ENCODE measurements at places on chromosomes 4 and X.

GRCh38 chrX:153719701-153720100, 4.5 kb downstream of the BCAP31 start:
- no peak for DNase-seq

DNA sequence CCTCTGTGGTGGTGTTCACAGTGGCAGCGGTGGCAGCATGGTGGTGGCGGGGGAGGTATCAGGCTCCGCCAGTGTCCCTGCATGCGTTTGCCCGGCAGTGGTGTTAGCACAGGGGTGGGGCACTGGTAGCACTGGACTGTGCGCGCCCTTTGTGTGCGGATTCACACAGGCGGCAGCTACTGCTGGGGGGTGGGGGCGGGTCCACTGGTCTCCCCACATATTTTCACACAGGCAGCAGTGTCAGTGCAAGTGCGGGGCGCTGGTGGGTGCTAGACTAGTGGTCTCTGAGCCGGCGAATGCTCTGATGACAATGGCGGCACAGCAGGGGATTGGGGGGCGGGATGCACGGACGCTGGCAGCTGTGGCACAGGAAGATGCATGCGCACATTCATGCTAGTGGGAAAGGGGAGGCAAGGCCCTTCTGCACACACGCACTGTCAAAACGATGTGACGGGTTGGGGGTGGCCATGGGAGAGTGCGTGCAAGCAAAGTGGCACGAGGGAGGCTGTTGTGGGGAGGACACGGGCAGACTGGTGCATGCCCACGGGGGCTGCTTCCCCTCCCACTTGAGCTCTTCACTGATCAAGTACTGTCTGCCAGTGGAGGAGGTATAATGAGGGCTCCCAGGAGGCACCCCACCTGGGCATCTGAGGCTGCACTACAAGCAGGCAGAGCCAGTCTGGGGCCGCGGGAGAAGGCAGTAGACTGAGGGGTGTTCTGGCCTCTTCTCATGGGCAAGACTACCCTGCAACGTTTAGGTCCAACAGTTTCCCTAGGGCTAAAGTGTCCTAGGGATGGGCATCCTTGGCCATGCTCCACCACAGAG, 53.0 kb downstream of the POF1B start:
- DNase-seq = no peak

- peak; percentile 70 for DNase-seq
Observed at GRCh38 chr4:86043755-86044592, 315.9 kb downstream of the MAPK10 start.

- DNase-seq = no peak
Observed at GRCh38 chr4:88938138-88938537, 118.8 kb downstream of the FAM13A start.

GRCh38 chr4:113504422-113504821, 257.1 kb downstream of the CAMK2D start:
- no peak for DNase-seq

DNA sequence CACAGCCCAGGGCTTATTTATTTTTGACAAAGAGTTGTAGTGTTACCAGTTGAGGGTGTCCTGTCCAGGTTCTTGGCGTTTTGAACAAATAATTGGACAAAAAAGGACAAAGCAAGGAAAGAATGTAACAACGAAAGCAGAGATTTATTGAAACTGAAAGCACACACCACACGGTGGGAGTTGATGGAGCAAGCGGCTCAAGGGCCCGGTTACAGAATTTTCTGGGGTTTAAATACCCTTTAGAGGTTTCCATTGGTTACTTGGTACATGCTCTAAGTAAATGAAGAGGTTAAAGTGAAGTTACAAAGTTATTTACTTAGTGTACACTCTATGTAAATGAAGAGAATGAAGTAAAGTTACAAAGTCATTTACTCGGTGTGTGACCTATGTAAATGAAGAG, 27.8 kb upstream of the OPHN1 start:
- DNase-seq = no peak

GRCh38 chrX:13791145-13791544, 25.7 kb downstream of the GPM6B start:
- DNase-seq = no peak

GRCh38 chr4:5040856-5041620, 10.2 kb upstream of the STK32B start:
- no peak for DNase-seq

DNA sequence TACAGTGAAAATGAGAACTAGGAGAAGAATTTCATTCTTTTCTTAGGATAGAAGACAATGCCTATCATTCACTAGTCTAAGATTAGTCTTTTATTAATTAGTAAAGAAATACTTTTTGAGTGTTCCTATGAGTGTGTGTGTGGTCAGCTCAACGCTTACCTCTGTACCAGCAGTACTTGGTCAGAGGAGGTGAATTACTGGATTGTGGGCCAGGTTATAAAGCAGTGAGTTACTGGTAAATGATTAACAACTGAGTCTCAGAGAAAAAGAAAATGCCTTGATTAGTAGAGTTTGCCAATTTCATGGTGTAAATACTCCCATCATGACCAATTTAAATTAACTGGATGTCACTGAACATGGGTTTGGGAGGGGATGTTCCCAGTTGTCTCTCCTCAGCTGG, 444.6 kb downstream of the STIM2 start:
- DNase-seq = peak; percentile 58

DNA sequence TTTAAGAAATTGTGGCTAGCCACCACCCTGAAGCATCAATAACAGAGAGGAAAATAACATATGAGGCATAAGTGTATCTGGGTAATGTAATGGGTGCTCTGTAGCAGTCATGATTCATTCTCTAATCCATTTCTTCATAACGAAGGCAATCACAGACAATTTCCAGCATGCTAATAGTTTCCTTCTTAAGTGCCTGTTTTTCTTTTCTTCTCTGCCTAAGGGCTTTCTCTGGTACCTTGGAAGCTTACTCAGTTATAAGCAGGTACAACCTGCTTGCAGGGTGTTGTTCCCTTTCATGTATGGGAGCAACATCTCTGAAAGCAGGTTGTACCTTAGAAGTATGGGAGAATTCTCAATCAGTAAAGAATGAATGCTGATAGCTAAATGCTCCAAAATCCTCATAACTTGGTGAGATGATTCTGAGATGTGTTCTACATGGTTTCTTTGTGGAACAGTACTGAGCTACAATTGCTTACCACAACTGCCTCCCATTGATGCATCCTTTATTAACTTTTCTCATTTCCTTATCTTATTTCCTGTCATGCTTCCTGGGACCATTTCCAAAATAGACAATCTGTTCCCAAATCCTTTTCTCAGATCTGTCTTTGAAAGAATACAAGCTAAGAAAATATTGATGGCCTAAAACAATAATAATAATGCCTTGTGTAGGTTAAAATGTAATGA, 247.6 kb downstream of the PAPSS1 start:
- no peak for DNase-seq

- DNase-seq = peak; percentile 91
Observed at GRCh38 chr4:118034053-118034785, at the start of gene NDST3. NDST3 (plus strand) TSS chr4:118034486; CDS start chr4:118053911, 19,425 bp downstream.

- peak; percentile 4 for DNase-seq
Observed at GRCh38 chrX:36019125-36019524, 99.6 kb downstream of the CFAP47 start.

DNA sequence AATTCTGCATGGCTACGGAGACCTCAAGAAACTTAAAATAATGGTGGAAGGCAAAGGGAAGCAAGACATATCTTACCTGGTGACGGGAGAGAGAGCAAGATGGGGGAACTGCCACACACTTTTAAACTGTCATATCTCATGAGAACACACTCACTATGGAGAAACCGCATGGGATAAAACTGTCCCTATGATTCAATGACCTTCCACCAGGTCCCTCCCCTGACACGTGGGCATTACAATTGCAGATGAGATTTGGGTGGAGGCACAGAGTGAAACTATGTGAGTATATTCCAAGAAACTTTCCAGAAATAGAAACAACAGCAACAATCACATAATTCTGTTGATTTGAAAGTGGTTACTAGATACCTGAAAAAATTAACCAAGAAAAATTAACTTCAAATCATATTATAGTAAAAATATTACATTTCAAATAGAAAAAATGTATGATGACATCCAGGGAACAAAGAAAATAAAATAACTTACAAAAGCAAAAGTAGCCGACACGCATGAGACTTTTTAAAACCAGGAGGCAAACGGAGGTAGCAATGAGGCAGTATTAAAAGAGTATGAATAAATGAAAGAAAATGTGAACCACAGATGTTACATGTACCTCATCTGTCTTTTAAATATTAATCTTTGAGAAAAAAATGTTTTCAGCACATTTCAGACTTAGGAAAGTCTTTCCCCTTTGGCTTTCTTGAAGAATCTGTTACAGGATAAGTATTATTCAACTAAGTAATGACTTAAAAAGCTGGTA, 879.5 kb downstream of the TECRL start:
- no peak for DNase-seq

- DNase-seq = peak; percentile 54
Observed at GRCh38 chr4:98092833-98093439, 50.3 kb downstream of the STPG2 start.

- DNase-seq = no peak
Observed at GRCh38 chr4:81827577-81828202, 356.0 kb upstream of the RASGEF1B start.

GRCh38 chr4:150323406-150324325, 245.4 kb downstream of the DCLK2 start:
- DNase-seq = no peak

- peak; percentile 10 for DNase-seq
Observed at GRCh38 chr4:31598639-31599038, 878.5 kb downstream of the PCDH7 start.

DNA sequence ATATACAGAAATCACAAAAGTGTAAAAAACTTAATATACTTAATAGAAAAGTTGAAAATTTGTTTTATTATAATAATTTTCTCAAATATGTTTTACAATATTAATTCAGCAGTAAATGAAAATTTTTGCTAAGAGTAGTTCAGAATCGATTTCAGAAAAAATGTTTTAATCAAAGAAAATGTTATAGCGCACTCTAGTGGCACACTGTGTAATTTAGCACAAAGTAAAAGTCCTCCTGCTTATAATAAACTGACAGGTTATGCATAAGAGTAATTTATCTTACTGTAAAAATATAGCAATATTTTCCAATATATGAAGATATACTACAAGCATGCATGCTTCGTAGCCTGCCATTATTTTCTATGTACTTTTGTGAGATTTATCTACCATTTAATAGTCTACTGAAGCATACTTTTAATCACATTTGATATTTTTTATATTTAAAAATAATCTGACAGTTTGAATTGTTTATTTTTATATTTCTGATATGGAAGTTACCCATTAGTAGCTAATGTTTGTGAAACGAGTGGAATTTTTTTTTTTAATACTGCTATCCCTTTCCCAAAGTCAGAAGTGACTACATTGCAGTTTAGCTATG, 217.9 kb upstream of the KLHL4 start:
- peak; percentile 59 for DNase-seq

GRCh38 chrX:32153585-32153984, 1057.8 kb downstream of the DMD start:
- DNase-seq = no peak

DNA sequence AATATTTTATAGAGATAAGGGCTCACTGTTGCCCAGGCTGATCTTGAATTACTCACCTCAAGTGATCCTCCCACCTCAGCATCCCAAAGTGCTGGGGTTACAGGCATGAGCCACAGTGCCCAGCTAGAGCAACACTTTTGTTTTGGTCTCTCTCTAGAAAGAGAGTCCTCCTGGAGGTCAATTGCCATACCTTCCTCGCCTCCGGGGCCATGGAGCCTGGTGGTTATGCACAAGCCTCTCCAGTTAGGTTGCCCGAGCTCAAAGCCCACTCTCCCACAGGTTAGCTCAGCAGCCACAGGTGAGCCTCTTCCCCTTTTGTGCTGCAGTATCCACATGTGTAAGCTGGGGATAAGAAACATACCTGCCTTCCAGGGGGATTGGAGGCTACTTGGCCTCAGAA, 24.2 kb upstream of the MAN2B2 start:
- no peak for DNase-seq

DNA sequence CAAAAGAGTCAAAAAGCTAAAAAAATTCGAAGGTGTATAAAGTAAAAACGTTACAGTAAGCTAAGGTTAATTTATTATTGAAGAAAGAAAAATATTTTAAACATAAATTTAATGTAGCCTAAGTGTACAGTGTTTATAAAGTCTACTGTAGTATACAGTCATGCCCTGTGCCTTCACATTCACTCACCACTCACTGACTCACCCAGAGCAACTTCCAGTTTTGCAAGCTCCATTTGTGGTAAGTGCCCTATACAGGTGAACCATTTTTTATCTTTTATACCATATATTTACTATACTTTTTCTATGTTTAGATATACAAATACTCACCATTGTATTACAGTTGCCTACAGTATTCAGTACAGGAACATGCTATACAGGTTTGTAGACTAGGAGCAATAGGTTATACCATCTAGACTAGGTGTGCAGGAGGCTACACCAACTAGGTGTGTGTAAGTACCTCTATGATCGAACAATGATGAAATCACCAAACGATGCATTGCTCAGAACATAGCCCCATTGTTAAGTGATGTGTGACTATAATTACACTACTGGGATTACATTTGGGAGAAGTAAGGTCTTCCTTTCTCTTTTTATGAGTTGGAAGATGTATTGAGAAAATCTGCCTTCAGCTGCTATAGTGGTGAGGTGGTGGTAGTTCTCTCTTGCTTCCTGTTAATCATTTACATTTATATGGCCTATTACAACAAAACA, 27.2 kb downstream of the TMSB4X start:
- peak; percentile 65 for DNase-seq

GRCh38 chr4:37821953-37822605, 4.4 kb upstream of the PGM2 start:
- peak; percentile 90 for DNase-seq

- DNase-seq = no peak
Observed at GRCh38 chr4:175678451-175678850, 133.6 kb downstream of the GPM6A start.

DNA sequence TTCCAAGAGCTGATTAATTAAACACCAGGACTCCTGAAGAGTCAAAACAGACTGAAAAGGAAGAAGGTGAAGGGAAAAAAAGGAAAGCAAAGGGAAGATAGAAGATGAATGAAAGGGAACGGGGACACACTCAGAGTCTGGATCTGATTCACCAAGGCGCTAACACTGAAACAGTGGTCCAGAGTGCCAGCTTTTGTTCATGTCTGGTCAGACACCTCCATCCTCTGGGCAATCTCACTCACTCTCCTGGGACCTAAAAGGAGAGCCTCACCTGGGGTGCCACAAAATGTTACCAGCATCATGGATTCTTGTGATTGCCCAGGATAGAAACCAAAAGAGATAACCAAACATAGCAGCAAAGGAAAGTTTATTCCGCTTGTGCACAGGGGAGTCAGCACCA, 120.3 kb upstream of the AFF2 start:
- no peak for DNase-seq

GRCh38 chrX:40172401-40173142, 74.8 kb upstream of the BCOR start:
- DNase-seq = peak; percentile 87

- no peak for DNase-seq
Observed at GRCh38 chr4:106051514-106051913, 156.2 kb downstream of the NPNT start.

DNA sequence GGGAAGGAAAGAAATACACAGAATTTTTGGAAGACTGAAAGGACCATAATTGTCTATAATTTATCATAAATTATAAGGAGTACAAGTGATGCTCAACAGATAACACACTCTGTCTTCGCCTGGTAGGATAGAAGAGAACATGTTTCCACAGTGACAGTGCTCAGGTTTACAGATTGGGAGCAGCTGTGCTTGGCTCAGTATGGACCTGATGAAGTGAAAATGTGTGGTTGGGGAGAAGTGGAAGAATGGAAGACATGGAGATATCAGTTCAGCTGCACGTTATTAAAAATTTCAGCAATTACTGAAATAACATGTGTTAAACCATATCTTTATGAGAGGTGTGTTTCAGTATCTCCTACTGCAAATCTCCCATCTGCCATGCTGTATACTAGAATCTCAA, 90.6 kb downstream of the TLL1 start:
- no peak for DNase-seq
